ENCODE measurements at places on chromosomes 4 and X.

- no peak for DNase-seq
Observed at GRCh38 chr4:118585015-118585414, 100.2 kb upstream of the METTL14 start.

- DNase-seq: no peak
Observed at GRCh38 chr4:94486372-94486801, 34.6 kb downstream of the PDLIM5 start.

DNA sequence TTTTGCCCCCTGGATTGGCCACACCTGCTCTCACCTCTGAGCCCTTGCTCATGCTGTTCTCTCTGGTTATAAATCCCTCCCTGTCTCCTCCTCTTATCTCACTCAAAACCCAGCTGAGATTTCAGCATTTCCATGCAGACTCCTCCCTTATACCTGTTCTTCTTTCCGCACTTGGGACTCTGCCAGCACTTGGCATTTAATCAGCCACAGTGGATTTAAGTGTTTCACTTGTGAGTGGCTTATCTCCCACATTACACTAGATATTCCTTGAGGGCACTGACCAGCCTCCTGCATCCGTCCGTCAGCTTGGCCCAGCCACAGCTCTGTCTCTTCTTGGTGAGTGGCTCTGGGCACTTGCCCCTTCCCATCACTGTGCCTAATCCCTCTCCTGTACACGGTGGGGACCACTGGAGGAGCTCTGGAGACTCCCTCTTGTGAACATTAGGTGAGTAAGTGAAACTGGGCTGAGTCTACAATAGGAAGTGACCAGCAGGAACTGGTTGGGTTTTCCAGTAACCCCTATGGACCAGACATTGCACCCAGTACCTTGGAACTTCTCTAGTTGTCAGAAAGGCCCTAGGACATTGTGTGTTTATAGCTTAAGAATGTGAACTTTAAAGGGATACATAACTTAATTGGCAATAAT is 19.9 kb downstream of the FGFBP1 start:
- no peak for DNase-seq

- DNase-seq: no peak
Observed at GRCh38 chr4:183814461-183814860, 90.6 kb upstream of the STOX2 start.

DNA sequence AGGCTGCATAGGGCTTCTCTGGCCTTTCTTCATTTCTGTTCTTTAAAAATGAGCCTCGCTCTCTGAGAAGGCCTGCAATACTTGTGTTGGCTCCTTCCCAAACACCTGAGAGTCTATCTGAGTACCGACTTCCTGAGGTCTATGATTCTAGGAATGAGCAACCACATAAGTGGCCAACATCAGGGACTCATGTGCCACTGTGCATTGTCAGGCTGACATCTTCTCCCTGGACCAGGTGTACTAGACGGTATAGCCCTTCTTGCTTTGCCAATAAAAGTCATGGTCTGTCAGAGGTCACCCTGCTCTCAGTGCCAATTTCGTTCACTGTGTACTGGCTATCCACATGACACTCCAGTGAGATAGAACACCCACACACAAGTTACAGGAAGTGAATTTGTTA is 67.4 kb upstream of the EPHA5 start:
- no peak for DNase-seq

- DNase-seq: no peak
Observed at GRCh38 chr4:38371391-38371851, 292.6 kb upstream of the KLF3 start.

GRCh38 chr4:144507311-144508101 is 138.4 kb upstream of the HHIP start:
- peak; percentile 9 for DNase-seq

DNA sequence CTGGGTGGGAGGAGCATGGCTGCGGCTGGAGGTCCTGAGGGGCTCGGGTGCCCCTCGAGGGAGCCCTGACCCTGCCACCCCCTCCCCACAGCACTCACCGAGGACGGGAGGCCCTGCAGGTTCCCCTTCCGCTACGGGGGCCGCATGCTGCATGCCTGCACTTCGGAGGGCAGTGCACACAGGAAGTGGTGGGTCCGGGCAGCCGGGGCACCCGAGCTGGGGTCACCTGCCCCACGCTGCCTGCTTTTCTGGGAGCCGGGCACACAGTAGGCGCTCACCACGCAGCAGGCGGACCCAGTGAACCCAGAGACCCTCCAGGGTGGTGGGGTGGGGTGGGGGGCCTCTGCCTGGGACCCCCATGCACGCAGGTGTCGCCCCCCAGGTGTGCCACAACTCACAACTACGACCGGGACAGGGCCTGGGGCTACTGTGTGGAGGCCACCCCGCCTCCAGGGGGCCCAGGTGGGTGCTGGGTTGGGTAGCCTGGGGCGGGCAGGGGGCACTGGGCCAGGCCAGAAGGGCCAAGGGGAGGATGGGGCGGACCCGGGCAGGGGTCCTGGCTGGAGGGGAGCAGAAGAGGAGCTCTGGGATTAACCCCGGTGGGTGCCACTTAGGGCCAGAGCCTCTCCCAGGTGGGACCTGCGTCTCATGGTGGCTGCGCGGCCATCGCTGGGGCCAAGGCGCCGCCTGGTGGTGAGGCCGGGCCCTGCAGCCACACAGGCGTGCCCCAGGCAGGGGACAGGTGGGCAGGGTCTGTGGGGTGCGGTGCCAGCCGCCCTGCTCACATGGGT is 1.4 kb downstream of the HGFAC start:
- DNase-seq: no peak

DNA sequence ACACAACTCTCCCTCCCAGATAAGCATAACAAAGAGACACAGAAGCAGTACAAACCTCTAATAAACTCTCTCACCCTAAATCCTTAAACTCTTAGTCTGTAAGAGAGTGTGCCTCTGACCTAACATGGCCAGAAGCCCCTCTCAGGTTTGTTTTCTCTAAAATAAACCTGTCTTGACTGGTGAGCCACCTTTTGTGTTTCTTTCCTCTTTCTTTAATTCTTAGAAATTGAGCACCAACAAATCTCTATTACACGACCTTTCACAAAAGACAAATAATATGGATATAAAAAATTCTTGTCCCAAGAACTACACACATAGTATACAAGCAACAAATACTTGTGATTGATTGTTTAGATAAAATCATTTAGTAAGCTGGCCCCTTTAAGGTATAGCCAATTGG is 573.7 kb downstream of the EPHA5 start:
- DNase-seq: no peak

Measured in HS-27A (cell line).